ENCODE measurements at places on chromosomes 3 and 15. TPM values are rescaled to one million over a fixed set of nuclear protein-coding genes. Genes with fewer than 3 reads are reported as not detected.
A peak's percentile ranks its signal among the peaks of the same experiment; 100 is the strongest.

DNA sequence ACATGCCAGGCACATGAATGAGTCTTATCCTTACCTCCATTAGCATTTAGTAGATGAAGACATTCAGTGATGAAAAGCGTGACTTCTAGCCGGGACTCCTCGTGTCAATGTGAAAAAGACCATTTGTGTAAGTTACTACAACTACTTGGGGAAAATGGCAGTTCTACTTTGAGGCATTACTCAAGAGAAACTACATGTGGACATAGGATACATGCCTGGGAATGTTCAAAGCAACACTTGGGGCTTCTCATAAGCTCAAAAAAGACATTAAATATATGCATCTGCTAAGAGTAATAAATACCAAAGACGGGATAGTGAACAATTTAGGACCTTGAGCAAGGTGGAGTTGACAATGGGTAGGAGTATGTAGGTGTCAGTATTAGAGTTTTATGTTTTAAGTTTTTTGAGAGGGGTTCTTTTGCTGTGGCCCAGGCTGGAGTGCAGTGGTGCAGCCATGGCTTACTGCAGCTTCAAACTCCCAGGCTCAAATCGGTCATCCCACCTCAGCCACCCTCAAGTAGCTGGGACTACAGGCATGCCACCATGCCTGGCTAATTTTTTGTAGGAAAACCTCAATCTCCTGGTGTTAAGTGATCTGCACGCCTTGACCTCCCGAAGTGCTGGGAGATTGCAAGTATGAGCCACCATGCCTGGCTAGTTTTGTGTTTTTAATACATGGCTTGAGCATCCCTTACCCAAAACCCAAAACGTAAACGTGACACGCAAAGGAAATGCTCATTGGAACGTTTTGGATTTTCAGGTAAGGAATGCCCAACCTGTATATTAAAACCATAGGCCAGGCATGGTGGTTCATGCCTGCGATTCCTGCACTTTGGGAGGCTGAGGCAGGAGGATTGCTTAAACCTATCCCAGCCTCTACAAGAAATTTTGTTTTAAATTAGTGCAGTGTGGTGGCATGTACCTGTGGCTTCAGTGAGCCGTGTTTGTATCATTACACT lies 3.9 kb downstream of the RPLP1 start:
- no peak for DNase-seq

DNA sequence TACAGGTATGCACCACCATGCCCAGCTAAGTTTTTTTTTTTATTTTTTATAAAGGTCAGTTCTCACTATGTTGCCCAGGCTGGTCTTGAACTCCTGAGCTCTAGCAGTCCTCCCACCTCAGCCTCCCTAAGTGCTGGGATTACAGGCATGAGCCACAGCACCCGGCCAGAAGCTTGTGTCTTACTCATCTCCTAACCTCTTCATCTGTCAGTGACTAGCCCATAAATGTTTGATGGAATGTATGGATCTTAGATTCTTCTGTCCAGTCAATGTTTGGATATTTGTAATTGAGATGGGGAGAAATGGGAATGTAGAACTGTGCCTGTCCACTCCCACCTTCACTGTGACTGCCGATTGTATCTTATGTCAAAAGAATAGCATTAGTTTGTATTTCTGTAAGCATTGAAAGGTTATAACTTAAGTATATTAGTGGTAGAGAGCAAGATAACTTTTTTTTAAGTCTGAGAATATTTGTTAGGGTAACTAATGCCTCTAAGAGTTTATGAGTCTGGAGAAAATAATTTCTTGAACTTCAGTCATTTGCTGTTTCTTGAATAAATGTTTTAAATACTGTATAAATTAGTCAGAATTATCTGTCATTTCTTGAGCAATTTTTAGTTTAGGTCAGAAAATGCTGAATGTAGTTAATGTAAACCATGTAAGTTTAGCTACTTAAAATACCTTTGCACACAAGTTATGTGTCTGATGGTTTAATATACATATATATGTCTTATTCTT lies 215.3 kb upstream of the CGNL1 start:
- DNase-seq: no peak

- no peak for DNase-seq
These were observed 169.7 kb downstream of the RSRC1 start for GRCh38 chr3:158279609-158280008.

DNA sequence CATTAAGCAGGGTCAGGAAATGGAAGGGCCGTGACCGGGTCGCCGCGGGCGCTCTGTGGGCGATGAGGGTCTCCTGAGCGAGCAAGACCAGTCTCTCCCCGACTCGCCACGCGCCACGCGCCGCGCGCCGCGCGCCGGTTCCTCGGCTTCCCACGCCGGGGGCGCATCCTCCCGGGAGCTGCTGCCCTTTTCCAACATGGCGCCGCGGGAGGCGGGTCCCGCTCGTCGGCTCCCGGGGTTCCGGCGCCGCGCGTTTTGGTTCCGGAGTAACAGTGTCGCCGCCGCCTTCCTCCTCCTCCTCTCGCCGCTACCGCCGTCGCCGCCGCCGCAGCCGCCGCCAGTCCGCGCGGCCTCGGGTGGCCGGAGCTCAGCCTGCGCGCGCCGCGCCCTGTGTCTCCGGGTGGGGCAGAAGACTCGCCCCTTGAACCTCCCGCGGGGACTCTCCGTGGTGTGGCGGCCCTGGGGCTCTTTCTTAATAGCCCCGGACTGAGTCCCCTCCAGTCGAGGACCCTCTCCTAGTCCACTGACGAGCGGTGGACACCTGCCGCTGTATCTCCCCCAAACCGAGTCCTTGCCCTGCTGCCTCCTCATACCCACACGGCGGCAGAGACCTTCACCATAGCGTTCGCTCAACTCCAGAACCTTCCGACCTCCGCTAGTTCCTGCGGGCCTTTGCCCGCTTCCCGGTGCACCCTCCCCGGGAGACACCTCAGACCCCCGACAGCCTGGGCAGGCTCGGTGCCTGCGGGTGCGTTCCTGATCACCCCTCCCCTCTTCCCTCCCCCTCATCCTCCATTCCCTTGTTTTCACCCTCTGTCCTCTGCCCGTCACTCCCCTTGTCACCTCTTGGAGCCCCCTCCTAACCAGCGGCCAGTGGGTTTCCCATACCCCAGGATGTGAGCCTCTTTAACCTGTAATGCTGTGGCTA lies at the start of gene MAP2K5:
MAP2K5 (plus strand) TSS at position 284 of the 928 bp plus-strand sequence; CDS start at position 917, 633 bp downstream.
- DNase-seq: peak; percentile 77

Gene ZBTB47
- total RNA-seq: 0.48 TPM

- no peak for DNase-seq
These were observed 44.2 kb upstream of the TIPARP start for GRCh38 chr3:156630081-156630772.

DNA sequence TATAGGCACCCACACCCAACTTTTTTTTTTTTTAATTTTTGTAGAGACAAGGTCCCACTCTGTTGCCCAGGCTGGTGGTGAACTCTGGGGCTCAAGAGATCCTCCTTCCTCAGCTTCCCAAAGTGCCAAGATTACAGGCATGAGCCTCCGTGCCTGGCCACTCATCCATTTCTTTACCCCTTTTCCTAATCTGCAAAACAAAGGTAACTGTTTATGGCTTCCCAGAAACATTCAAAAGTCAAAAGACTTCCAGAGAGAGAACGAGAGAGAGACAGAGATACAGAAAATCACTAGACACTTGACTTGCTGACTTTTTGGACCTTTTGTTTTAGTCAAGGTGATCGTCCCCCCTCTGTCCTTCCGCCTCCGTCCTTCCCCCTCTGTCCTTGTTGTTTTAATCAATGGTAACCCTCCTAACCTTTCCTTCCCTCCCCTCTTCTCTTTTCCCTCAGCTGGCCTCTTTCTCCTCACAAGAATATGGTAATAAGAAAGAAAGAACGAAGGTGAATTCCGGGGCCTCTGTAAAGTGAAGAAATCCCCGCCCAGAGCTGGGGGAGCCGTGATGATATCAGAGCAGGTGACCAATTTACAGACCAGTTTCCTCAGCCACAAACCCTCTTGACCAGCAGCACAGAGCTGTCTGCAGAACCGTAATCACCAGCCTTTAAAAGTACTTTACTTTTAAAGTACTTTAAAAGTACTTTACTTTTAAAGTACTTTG lies 21.9 kb downstream of the KLHL6 start:
- DNase-seq: no peak

DNA sequence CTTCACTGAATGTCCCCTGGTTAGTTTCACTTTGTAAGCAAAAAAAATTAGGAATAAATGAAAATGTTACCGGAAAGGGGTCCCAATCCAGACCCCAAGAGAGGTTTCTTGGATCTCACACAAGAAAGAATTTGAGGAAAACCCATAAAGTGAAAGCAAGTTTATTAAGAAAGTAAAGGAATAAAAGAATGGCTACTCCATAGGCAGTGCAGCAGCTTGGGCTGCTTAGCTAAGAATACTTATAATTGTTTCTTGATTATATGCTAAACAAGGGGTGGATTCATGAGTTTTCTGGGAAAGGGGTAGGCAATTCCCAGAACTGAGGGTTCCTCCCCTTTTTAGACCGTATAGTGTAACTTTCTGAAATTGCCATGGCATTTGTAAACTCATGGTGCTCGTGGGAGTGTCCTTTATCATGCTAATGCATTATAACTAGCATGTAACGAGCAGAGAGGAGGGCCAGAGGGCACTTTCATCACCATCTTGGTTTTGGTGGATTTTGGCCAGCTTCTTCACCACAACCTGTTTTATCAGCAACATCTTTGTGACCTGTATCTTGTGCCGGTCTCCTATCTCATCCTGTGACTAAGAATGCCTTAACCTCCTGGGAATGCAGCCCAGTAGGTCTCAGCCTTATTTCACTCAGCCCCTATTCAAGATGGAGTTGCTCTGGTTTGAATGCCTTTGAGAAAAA lies 41.0 kb upstream of the CMSS1 start:
- DNase-seq: no peak

- DNase-seq: no peak
These were observed 94.2 kb downstream of the CBLB start for GRCh38 chr3:105774444-105775180.

DNA sequence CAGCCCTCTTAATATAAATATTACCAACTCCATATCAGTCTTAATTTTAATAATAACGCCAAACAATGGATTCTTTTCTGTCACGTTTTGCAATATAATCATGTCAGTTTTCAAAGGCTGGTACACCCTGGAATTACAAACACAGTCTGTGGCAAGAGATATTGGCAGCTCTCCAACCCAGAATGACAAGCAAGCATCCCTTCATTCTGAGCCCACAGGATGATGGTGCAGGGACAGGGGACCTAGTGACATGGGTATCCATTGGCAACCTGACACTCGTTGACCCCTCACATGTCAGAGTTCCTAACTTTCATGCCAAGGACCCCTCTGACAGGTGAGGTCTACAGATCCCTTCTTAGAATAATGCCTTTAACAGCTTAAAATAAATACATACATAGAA lies 154.5 kb upstream of the TSC22D2 start:
- DNase-seq: no peak

DNA sequence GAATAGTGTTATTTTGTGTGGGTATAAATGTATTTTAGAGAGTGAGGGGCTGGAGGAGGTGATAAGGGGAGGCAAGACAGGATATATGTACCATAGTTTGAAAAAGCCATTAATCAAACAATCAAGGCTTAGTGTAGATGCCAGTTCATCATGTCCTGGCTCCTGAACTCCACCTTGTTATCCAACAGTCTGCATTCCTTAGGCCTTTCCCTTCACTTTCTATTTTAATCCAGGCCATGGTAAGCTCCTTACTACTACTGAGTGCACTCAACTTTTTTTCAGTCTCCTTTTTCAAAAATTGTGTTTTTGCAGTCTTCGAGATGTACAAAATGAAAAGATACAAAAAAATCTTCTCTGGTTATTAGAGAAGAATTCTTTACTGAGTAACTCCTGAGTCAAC lies 700.5 kb upstream of the NAALADL2 start:
- DNase-seq: no peak

Gene PLA2G4E
- not detected for total RNA-seq

DNA sequence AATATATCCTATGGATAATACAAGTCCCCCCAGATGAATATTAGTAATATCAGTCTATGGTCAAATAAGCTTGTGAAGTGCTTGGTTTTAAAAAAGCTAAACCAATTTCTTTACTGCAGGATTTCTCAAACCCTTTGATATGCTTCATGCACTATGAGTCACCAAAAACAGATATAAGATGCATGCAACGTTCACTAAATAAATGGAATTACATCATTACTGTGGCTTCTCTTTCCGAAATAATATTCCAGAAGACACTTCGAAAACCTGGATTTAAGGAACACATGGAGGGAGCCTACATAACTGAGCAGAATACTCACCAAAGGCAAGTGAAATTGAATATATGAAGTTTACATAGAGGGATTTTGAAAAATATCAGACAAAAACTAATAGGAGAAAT lies 126.3 kb upstream of the ABI3BP start:
- DNase-seq: no peak

GRCh38 chr15:48559285-48559684 lies 86.2 kb downstream of the FBN1 start:
- no peak for DNase-seq

Gene PAQR5
- not detected for total RNA-seq

Gene PIGZ
- total RNA-seq: 0.31 TPM

DNA sequence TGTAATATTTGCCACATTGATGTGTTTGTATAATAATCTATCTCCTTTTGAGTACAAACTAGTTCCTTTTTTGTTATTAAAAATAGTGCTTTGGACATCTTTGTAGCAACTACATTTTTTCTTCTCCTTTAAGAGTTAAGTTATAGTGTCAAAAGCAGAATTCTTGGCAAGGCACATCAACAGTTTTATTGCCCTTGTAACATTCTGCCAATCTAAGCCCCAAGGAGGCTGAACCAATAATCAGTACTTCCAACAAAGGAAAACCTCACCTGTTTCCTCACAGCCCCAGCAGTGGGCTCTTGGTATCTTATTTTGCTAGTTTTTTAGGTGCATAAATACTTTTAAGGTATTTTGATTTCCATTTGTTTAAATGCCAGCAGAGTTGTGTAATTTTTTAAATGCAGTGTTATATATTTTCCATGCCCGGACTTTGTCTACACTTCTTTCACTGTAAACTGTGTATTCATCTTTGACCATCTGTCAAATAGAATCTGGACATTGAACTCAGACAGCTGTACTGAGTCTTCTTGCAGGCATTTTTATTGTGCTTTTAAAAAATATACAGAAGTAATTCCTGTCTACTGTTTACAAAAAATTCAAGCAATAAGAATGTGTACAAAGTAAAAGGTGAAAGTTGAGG lies 101.0 kb downstream of the MYLK start:
- no peak for DNase-seq

GRCh38 chr15:49458145-49458544 lies 35.1 kb downstream of the FGF7 start:
- DNase-seq: no peak

Gene FBXO40
- not detected for total RNA-seq

Gene MYRIP
- total RNA-seq: not detected

- no peak for DNase-seq
These were observed 346.6 kb upstream of the DCBLD2 start for GRCh38 chr3:99248130-99248529.

GRCh38 chr3:141346007-141346406 lies 22.3 kb upstream of the ZBTB38 start:
- DNase-seq: no peak

Data from CD8-positive, alpha-beta memory T cell (primary cell).